Muscle of arm (tissue), 14 donors: ENCODE measurements at places on chromosomes 12 and 14. TPM values are rescaled to one million over a fixed set of nuclear protein-coding genes. Genes with fewer than 3 reads are reported as not detected.

DNA sequence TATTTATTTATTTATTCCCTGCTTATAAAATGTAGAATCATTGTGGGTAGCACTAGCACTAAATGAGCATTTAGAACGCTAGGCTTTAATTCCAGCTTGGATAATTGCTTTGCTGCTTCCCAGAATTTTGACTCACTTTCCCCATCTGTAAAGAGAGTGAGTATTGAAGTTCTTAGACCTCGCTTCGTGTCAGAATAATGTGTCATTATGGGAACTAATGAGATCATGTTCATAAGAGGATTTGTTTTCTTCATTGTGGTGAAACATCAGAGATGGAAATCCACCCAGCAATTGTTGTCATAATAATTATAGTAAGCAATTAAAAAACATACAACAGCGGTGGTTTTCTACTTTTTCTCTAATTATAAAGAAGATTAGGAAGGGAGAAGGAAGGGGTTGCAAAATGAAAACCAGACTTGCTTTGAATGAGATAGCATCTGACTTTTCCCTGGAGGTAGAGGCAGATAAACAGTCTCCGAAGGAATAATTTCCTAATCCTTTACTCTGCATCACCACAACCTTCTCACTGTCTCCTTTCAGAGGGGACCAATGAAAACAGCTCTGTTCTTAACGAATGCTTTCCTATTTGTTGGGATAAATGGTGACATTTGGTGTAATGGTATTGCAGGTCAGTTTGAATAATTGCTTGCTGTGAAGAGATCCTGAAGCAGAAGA lies 86.8 kb upstream of the ARHGAP5 start:
- DNase-seq, result no peak

- DNase-seq, result no peak
Observed at GRCh38 chr14:96126783-96127271, 77.8 kb upstream of the BDKRB2 start.

DNA sequence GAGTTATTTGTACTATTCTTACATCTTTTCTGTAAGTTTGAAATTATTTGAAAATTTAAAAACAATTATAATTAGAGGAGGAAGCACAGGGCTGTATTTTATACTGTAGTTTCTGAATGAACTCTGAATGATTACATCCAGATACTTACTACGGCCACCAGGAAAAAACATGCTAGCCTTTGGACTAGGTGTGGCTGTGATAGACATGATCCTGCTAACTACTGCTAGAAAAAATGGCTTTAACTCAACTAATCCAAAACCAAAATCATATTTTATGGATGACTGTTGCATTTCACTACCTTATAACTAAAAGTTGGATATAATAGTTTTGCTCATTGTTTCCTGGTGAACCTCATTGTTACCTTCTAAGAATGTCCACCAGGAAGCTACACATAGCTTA lies 15.1 kb upstream of the SLC25A3 start:
- no peak for DNase-seq

DNA sequence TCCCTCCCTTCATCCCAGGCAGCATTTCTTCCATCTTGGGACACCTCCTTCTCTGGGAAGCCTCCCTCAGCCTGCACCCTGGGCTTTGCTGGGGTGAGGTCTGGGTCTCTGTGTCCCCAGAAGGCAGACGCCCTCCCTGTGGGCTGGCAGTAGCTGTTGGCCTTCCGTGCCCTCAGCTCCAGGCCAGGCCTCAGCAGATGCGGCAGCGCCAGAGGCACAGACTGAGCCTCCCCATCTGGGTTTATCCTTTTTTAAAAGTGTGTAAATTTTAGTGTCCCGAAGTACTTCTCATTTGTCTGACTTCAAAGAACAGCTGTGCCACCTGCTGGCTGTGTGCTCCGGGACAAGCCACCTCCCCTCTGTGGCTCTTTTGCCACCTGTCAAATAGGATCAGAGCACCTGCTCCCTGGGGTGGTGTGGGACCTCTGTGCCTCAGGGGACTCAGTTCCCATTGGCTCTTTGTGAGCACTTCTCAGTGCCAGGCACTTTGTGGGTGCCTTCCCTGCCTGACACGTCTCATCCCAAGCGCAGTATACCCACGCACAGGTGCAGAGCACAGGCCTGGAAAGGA lies 11.1 kb downstream of the EXOC3L4 start:
- DNase-seq, result no peak

DNA sequence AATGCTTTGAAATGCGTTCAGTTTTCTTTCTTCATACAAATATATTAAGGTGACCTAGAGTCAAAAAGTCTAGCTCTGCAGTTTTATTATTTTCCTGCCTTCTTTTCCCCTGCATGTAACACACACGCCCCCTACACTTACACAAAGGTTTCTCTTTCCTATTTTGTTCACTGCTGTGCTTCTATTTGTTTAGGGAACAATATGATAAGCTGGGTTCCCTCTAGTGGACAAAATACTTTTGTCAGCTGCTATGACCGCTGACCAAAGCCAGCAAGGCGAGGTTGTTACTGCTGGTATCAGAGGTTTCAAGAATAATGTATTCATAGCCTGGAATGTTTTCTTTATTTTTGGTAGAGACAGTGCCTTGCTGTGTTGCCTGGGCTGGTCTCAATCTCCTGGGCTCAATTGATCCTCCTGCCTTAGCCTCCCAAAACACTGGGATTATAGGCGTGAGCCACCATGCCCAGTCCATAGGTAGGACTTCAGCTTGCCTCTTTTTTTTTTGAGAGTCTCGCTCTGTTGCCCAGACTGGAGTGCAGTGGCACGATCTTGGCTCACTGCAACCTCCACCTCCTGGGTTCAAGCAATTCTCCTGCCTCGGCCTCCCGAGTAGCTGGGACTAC lies 33.4 kb downstream of the FNTB start:
- peak; percentile 62 for DNase-seq

- no peak for DNase-seq
Observed at GRCh38 chr12:67940780-67941243, 48.4 kb upstream of the IFNG-AS1 start.

DNA sequence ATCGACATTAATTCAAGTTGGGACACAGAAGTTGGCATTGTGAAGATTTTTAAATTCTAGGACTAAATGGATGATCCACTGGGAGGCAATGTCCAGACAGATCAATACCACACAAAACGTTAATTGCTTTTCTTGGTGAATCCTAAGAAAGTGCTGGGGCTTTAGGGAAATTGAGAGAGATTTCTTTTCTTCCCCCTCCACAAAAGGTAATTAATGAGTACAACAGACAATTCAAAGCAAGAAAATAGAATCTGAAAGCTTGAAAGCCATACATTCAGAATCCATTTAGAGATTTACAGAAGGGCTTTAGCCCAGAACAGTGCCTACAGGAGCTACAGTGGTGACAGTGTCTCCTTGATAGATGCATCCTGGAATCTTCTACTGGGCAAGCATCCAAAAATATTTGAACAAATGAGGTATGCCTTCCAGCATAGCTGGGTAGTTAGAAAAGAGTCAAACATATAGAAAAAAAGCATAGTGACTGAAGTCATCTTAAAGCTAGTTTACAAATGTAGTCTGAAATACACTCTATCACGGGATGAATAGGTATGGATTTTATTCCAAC lies 718.1 kb downstream of the DIO2 start:
- no peak for DNase-seq

- peak; percentile 91 for DNase-seq
Observed at GRCh38 chr12:80186727-80187217, 87.4 kb downstream of the OTOGL start.

GRCh38 chr12:79151956-79152355 lies 287.4 kb downstream of the SYT1 start:
- DNase-seq, result no peak

- DNase-seq, result no peak
Observed at GRCh38 chr14:93787465-93788292, 606 bp downstream of the PRIMA1 start.

GRCh38 chr12:72677139-72677538 lies 405.0 kb downstream of the TRHDE start:
- DNase-seq, result no peak

GRCh38 chr12:49783917-49784676 lies 42.7 kb downstream of the TMBIM6 start:
- peak; percentile 69 for DNase-seq

GRCh38 chr14:72965249-72965648 lies 39.0 kb downstream of the DCAF4 start:
- no peak for DNase-seq

GRCh38 chr12:32533971-32534590 lies 134.7 kb downstream of the FGD4 start:
- no peak for DNase-seq

DNA sequence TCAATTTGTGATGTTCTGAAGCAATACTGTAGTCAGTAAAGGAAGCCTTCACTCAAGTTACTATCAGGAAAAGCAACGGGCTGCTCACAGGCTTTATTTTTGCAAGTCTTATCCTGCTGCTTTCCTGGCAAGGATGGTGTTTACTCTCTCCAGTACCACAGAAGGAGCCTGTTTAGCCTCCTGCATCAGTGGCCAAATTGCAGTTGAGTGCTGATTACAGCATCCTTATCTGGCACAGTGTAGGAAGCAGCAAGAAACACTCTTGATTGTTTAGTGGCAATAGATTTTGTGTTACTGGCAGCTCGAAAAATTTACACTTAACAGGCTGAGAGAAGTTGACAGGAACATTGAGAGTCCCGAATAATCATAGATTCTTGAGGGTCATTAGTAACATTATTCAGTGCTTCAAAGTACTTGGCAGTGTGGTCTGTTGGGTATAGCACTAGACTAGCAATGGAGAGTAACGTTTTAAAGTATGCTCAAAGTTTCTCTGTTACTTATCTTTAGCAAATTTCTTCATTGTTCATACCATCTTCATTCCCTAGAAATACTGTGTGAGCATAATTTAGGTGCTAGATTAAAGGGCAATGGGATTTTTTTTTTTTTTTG lies 11.7 kb downstream of the TULP3 start:
- no peak for DNase-seq

GRCh38 chr14:102317564-102318248 lies 1.8 kb upstream of the ZNF839 start:
- peak; percentile 22 for DNase-seq

DNA sequence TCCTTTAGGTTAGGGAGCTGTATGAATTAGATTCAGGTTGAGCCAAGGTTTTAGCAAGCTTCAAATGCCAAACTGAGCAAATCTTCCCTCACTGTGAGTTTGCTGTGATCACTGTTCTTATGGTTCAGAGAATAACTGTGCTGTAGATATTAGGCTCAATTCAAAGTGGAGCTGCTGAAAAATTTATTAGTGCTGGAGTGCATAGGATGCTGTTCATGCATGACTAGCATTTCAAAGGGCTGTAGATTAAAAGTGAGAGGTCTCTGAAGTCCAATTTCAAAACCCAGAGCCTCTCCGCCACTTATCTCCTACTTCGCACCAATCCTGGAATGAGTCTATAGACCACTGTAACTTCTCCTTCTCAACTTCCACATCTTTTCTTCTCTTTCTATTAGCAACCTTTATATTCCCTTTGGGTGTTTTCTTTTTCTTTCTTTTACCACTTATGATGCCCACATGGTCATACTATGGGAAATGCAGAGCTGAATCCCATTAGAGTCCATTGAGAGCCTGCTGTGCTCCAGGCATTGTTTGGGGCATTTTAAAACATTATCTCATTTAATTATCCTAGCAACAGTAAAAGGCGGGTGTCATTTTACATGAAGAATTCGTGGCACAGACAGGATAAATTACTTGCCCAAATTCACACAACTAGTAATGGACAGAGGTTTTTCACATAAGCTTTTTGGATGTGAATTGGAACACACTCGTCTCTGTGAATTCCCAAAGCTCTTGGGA lies 77.5 kb upstream of the EEA1 start:
- no peak for DNase-seq

DNA sequence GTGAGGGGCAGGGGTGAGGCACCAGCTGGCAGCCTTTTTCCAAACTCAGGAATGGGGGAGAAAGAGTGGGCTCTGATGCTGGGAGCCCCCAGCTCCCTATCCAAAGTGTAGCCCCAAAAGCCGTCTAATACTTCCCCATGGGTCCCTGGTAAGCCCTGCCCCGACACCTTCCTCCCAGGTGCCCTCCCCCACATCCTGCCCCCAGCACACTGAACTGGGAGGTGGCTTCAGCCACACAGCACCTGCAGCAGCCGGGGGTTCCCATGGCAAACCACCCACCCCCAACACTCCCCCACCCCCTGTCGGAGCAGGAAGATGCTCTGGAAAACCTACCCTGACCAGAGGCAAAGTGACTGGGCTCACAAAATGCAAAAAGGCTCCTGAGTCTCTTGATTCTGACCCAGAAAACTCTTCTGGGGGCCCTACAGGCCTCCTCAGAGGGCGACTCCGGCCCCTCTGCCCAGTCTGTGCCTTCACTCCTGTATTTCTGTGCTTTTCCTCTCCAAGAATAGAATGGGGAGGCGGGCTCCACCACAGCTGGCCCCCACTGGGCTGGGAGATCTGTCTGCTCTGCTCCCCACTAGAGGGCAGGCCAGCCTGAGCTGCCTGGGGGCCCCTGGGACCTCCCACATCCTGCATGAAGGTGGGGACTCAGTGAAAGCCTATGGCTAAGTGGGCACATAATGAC lies 81.6 kb downstream of the ITPK1 start:
- DNase-seq, result no peak

DNA sequence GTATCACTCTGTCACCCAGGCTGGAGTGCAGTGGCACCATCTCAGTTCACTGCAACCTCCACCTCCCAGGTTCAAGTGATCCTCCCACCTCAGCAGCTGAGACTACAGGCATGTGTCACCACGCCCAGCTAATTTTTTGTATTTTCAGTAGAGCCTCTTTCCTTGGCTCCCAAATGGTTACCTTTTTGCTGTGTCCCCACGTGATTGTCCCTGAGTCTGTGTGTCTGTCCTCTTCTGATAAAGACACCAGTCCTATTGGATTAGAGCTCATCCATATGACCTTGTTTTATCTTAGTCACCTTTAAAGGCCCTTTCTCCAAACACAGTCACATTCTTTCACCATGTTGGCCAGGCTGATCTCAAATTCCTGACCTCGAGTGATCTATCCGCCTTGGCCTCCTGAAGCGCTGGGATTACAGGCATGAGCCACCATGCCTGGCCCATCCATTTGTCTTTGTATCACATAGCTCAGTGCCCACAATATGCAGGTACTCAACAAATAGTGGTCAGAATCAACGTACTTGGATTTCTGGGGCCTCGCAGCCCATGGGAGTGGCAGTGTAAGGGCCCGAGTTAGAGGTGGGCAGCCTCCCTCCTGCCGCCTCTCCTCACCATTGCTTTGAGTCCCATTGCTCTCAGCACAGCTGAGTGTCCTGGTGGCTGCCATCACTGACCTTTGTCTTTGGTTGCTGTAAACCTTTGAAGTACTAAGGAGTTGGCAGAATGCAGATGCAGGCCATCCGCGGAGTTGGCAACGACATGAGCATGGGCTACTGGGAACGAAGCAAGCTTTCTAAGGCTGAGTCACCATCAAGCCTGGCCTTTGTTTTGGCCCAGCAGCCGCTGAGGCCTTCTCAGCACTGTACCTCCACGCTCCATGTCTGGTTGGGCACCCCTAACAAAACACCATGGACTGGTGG lies 9.3 kb downstream of the TPCN1 start:
- no peak for DNase-seq

GRCh38 chr12:51642286-51642685 lies 51.3 kb downstream of the SCN8A start:
- no peak for DNase-seq

Gene EGLN3
- polyA plus RNA-seq, result 47.7 TPM

Gene DEPDC4
- polyA plus RNA-seq, result 2.3 TPM

Gene CD63
- 767 TPM for polyA plus RNA-seq

Gene CCDC177
- polyA plus RNA-seq, result 0.07 TPM

Gene PAX9
- 1.4 TPM for polyA plus RNA-seq

Gene GPR135
- 2.6 TPM for polyA plus RNA-seq

Gene CERS5
- 36.5 TPM for polyA plus RNA-seq

Gene IL26
- not detected for polyA plus RNA-seq
